ENCODE measurements at places on chromosomes 12 and 14.

DNA sequence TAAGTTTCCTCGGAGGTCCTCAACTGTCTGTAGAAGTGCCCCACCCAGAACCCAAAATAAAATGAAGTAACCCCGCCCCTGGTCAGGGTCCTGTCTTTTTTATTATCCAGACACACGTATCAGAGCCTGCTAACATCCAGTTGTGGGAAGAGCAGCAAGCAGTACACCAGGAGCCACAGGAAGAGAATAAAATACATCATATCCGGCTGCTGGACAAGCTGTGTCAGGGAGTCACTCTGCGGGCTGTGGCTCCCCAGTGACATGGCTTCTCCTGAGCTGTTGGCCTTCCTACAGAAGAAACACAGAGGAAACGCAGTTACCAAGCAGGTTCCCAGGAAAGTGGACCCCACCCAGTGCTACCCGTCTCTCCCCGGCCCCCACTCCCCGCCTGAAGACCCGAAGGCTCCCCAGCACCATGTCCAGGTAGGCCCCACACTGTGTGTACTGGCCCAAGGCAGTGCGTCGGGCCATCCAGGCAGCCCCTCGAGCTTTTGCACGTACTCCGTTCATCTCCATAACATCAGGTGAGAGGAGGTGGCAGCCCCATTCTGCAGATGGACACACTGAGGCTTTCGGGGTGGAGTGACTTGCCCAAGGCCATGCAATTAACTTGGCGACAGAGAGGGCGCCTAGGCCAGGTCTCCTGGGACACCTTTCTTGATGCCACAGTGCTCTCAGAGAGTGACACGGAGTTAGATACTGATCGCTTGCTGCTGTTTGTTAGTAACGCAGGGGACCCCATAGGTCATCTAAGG is 34.3 kb upstream of the DICER1 start:
- no peak for DNase-seq

DNA sequence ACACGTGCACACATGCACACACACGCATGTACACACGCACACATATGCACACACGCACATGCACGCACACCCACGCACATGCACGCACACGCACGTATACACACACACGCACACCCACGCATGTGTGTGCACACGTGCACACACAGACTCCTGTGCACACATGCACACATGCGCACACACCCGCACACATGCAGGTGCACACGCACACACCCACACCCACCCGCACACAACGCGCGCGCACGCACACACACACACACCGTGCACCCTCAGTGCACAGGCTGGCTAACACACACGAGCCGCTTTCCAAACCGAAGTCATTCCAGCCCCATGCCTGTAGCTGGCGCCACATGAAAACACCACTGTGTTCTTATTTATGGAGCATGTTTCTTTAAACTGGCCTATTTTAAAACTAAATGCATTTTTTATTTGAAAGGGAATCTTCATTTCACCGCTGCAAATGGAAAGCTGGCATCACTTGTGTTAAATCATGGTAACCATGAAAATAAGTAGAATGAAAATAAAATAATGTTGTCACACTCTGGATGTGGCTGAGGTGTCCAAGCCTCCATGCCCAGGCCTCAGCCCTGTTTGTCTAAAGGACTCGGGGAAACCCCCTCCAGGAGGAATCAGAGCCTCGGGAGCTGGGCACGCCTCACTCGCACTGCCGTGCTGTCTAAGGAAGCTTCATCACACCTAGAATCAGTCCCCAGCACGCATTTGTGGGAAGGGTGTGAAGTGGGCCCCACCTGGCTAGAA is 45.1 kb downstream of the GALNT9 start:
- DNase-seq: no peak

DNA sequence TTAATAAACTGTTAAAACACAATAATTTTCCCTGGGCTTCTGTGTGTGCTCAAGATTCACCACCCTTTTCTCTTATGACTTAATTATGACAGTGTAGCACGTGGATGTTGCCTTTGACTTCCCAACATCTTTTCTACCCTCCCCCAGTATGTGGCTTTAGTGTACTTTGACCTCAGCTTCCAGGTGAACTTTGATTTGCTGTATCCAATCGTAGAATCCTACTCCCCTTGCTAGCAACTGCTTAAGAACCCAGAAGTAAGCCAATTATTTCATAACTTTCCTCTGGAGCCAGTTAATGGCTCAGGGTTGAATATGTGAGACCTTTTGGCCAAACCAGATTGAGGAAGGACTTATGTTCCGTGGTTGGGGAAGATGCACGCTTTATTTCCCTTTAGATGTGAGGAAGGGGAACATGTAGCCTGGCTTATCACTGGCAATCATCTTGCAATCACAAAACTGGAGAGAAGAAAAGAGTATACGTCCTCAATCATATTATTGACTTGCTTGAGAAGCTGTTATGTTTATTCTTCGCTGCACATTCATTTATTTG is 259.6 kb upstream of the ATP2B1 start:
- DNase-seq: no peak

DNA sequence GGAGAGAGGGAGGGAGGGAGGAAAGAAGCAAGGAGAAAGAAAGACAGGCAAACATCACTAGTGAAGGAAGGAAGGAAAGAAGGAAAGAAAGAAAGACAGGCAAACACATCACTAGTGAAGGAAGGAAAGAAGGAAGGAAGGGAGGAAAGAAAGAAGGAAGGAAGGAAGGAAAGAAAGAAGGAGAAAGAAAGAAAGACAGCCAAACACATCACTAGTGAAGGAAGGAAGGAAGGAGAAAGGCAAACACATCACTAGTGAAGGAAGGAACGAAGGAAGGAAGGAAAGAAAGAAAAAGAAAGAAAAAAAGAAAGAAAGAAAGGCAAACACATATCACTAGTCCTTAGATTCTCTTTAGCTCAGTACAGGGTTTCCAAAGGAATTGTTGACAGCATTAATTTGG is 5.3 kb downstream of the FZD10 start:
- no peak for DNase-seq

DNA sequence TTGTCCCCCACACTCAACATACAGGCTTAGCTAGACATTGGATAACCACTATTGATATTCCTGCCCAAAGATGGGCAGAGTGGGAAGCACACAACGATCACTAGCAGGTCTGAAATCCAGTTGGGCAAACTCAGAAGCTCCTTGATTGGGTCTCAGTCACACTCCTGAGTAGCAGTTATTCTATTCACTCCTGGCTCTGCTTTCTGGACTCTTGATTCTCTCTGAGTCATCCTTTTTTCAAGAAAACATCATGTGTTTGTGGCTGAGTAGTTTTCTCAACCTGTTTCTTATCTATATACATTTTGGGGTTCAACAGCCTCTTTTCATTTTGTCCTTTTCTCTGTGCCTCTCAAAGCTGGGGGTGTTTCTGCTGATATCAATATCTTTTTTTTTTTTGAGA is 46.0 kb upstream of the MANSC4 start:
- no peak for DNase-seq

DNA sequence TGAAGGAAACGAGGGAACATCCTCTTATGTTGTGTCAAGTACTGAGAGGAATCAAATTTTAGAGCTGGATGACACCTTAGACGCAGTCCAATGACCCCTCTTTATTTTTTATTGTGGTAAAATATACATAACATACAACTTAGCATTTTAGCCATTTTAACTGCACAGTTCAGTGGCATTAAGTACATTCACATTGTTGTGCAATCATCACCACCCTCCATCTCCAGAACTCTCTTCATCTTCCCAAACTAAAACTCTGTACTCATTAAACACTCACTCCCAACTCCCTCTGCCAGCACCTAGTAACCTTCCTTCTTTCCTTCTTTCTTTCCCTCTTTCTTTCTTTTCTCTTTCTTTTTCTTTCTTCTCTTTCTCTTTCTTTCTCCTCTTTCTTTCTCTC is 97.2 kb upstream of the SLC24A4 start:
- no peak for DNase-seq

DNA sequence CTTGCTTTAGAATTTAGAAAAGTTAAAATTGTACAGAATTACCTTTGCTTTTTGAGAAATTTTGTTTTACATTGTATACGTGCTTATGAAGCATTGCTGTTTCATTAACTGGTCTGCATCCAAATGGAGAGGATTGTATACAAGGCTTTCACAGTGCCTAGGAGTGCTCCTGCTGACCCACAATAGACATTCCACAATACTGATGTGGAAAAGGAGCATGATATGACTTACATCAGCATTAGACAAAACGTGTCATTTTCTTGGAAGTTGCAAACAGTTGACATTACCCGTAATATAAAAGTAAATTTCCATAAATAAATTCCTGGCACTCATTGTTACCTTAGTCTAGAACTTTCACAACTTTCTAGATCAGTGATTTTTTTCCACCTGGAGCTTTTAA is 1.9 kb downstream of the PRKD1 start:
- no peak for DNase-seq

DNA sequence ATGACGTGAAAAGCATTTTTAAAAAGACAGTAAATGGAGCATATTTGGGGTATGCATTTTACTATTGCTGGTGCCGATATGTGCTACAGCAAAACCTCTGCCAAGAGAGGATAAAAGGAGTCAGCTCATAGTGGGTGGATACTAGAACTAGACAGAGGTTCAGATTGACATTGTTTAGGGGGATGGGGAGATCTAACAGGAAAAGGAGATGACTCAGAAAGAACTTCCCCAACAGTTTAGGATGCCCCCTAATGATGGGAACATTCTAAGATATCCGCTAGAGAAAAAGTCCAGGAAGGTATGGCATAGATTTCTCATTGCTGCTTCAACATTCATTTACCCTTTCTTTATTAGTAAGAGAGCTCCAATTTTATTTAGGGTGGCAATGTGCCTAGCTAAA is 110.5 kb upstream of the CLEC14A start:
- no peak for DNase-seq

DNA sequence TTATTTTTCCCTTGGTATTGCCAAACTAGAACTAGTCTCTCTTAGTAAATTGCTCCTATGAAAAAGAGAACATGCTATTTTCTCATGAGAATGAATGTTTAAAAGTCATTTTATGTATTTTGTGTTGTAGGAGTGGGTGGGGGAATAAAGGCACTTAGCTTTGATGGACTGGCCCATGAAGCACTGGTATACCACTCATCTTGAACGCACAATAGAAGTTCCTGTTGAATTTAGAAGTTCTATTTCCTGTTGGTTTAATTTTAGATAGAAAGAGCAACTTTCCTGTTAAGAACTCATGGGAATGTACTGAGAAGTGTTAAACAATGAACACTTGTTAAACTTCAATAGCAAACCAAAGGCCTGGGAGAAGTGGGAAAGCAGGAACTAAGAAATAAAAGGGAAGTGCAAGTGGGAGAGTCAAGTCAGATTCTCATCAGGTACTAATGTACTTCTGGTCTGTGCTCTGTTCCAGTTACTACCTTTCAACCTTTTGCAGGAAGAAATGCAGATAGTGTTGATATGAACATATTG is 23.1 kb downstream of the TTC6 start:
- no peak for DNase-seq

DNA sequence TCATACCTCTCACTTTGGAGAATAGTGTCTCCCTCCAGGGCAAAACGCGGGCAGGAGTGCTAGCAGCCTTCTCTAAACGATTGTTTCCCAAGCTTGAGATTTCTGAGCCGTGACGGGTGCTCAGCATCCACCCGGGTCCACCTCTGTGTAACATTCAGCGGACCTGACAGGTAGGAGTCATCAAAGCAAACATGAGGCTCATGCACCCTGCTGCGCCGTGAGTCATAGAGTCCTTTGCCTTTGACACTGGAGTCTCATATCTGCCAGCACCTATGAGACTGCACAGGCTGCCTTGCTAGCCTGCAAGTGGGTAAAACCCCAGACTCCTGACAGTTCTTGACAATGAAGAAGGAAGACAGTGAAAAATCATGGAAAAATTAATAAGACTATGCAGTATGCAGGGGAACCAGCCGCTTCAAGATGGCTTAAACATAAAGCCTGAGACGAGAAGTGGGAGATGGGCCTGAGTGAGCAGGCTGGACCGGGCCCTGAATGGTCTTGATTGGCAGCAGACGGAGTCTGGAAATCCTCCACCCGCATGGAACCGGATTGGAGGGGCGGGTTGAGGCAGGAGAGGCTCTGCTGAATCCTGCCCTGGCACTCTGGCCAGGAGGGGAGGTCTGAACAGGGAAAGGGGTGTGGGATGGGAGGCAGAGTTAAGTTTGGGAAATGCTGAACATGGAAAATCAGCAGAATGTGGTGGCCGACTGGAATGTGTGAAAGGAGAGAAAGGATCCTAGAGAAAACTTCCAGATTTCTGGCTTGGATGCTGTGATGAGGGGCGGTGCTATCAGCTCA is 54.2 kb downstream of the LGMN start:
- no peak for DNase-seq

GRCh38 chr12:65814038-65814437 is 10.2 kb upstream of the HMGA2 start:
- no peak for DNase-seq

- no peak for DNase-seq
Observed at GRCh38 chr14:38090506-38090905, 117.2 kb upstream of the SSTR1 start.

- peak; percentile 71 for DNase-seq
Observed at GRCh38 chr12:40336573-40337199, 111.9 kb downstream of the LRRK2 start.

GRCh38 chr14:32986791-32987540 is 48.3 kb downstream of the NPAS3 start:
- no peak for DNase-seq

GRCh38 chr12:16669756-16670155 is 63.8 kb upstream of the LMO3 start:
- DNase-seq: no peak

DNA sequence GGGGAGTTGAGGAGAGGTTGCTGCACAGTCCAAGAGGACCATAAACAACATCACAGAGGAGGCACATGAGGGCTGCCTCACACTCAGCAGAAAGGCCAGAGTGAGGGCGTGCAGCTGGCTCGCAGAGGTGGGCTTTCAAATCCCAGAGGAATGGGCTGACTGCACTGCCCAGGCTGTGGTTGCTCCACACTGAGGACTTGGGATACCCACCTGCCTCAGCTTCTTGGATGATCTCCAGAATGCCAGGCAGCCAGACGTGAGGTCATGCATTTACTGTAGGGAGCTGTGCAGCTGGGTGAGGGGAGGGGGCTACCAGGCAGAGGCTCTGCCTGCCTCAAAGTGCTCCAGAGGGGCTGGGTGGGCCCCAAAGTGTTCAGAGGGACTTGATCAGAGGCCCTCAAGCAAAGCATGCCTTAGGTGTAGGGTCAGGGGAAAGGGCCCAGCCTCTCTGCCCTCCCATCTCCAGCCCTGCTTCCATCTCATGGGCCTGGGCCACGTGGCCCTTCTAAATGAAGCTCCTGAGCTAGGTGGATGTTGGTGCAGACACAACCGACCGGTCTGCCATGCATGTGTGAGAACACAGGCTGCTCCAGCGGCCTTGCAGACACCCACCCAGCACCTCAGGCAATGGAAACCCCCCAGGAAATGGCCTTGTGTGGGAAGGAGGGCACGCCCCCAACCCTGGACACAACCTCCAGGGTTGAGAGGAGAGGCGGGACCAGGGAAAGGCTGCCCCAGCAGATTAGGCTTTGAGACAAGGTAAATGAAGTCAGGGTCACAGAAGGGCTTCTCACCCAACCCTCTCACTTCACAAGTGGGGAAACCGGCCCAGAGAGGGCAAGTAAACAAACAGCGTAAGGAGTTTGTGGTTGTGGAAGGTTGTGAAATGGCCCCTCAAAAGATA is 90.8 kb downstream of the NTF3 start:
- peak; percentile 28 for DNase-seq

- no peak for DNase-seq
Observed at GRCh38 chr12:100127766-100128511, 14.7 kb downstream of the BLTP3B start.
